ENCODE measurements at places on chromosomes 2 and 18. TPM values are rescaled to one million over a fixed set of nuclear protein-coding genes. Genes with fewer than 3 reads are reported as not detected.

DNA sequence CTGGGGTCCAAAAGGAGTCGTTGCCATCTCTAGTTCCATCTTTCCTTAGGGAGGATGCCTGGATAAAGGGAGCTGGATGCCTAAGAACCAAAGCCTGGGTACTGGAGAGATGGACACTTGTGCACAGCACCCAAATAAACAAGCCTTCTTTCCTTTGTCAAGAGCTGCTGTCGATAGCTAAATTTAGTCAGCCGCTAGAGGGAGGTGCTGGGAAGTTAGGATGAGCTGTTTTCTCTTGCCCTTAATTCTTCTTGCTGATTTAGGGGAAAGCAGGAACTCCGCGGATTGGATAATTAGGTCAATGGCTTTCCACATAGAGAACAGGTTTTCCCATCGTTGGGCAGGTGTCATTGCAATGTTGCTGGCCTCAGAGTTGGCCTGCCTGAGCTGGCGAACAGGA, 30.9 kb upstream of the SERPINB12 start:
- H3K4me3 ChIP-seq = no peak overlapping the region
- no peaks in the 10 kb centered on the region for H3K36me3 ChIP-seq
- DNase-seq = peak; percentile 26
- no peaks in the 10 kb centered on the region for H3K4me1 ChIP-seq
- peaks cover 7% of the 10 kb centered on the region for H3K27me3 ChIP-seq

GRCh38 chr2:119455066-119455718, 23.5 kb downstream of the TMEM37 start:
- H3K27me3 ChIP-seq = peaks cover 7% of the 10 kb centered on the region
- no peaks in the 10 kb centered on the region for H3K36me3 ChIP-seq
- no peaks in the 10 kb centered on the region for H3K4me1 ChIP-seq
- H3K27ac ChIP-seq = no peak overlapping the region
- no peak overlapping the region for H3K4me3 ChIP-seq

GRCh38 chr18:45373286-45373880, 241.9 kb upstream of the SLC14A2 start:
- peaks cover 5% of the 10 kb centered on the region for H3K4me1 ChIP-seq
- no peak for DNase-seq
- H3K36me3 ChIP-seq = no peaks in the 10 kb centered on the region
- H3K27me3 ChIP-seq = no peaks in the 10 kb centered on the region
- no peak overlapping the region for H3K27ac ChIP-seq
- no peak overlapping the region for H3K4me3 ChIP-seq

Gene TYMS
- total RNA-seq = 38.7 TPM

- H3K27me3 ChIP-seq = no peaks in the 10 kb centered on the region
- DNase-seq = no peak
- H3K4me3 ChIP-seq = no peak overlapping the region
- H3K4me1 ChIP-seq = no peaks in the 10 kb centered on the region
Observed at GRCh38 chr2:146262606-146263005, 1582.2 kb upstream of the ACVR2A start.

GRCh38 chr18:44033144-44033701, 647.5 kb upstream of the SETBP1 start:
- H3K27me3 ChIP-seq = no peaks in the 10 kb centered on the region
- H3K4me3 ChIP-seq = no peak overlapping the region
- H3K4me1 ChIP-seq = no peaks in the 10 kb centered on the region
- DNase-seq = peak; percentile 11

DNA sequence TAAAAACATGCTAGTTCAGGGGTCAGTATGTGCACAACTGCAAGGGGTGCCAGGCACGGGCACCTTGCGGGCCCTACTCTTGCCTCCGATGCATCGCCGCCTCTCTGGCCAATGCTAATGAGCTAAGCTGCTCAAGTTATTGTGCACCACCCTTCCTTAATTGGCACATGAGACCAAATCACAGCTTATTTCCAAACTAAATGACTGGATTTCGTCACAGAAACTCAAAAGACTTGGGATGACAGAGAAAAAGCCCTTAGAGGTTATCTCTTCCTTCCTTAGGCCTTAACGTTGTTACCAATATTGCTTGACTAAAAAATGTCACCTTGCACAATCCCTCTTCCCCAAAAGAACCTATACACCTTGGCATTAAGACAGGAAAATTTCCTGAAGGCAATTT, 7.7 kb downstream of the RNF149 start:
- DNase-seq = no peak
- H3K4me3 ChIP-seq = no peak overlapping the region
- peaks cover 14% of the 10 kb centered on the region for H3K4me1 ChIP-seq

- no peaks in the 10 kb centered on the region for H3K36me3 ChIP-seq
- DNase-seq = peak; percentile 46
- H3K4me3 ChIP-seq = no peak overlapping the region
- H3K4me1 ChIP-seq = no peaks in the 10 kb centered on the region
- no peak overlapping the region for H3K27ac ChIP-seq
- no peaks in the 10 kb centered on the region for H3K27me3 ChIP-seq
Observed at GRCh38 chr2:61450144-61450543, 20.7 kb downstream of the USP34 start.

- no peak overlapping the region for H3K27ac ChIP-seq
- peak; percentile 59 for DNase-seq
- peaks cover 40% of the 10 kb centered on the region for H3K4me1 ChIP-seq
- H3K4me3 ChIP-seq = no peak overlapping the region
- H3K27me3 ChIP-seq = no peaks in the 10 kb centered on the region
Observed at GRCh38 chr2:47223980-47224379, 68.9 kb upstream of the STPG4 start.

Gene PRADC1
- total RNA-seq = 16.7 TPM

DNA sequence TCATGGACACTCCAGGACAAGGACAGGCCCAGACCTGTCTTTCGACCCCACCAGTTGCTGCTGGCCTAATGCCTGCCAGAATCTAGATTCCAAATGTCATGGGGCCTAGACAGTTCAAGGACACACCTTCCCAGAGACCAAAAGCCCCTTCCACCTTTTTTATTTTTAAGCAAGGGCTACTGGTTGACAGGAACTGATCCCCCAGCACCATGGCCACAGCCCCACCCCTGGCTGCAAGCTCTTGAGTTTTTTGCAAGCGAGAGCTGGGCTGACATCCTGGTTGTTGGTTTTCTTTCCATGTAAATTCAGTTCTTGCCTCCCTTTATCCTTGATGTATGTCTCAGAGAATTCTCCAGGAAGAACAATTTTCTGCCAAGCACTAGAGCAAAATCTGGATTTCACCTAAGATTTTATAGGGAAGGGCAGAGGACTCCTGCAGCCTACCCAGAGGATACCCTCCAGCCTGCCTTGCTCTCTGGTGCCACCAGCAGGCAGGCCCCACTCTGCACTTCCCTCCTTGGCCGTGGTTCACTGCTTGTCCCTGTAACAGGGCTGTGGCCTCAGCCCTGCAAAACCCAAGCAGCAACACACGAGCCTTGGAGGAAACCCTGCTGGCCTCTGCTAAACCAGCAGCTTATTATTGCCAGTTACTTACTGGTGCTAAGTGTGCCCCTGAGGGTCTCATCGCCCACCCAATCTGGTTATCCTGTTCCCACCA, 97.7 kb downstream of the TWIST2 start:
- no peaks in the 10 kb centered on the region for H3K27me3 ChIP-seq
- H3K36me3 ChIP-seq = no peaks in the 10 kb centered on the region
- H3K4me1 ChIP-seq = peaks cover 38% of the 10 kb centered on the region
- peak; percentile 22 for DNase-seq
- no peak overlapping the region for H3K4me3 ChIP-seq
- no peak overlapping the region for H3K27ac ChIP-seq

DNA sequence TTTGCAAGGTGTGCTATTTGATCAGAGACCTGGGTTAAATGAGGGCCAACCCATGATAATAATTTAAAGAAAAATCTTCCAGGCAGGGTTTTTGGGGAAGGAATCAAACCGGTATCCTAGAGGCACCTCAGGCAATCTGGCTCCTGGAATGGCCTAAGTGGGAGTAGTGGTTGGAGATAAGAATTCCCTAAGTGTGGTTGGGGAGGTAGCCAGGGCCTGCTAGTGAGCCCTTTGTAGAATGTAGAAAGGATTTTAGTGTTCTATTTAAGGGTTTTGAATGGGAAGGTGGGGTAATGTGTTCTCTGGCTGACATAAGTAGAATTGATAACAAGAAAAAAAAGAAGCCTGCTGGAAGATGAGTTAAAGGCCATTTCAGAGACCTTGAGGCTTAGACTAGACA, 422.2 kb downstream of the XIRP2 start:
- no peaks in the 10 kb centered on the region for H3K4me1 ChIP-seq
- H3K4me3 ChIP-seq = no peak overlapping the region
- H3K27me3 ChIP-seq = no peaks in the 10 kb centered on the region
- no peak overlapping the region for H3K27ac ChIP-seq
- H3K36me3 ChIP-seq = no peaks in the 10 kb centered on the region

- no peak overlapping the region for H3K4me3 ChIP-seq
- peak; percentile 20 for DNase-seq
- H3K27ac ChIP-seq = no peak overlapping the region
- H3K4me1 ChIP-seq = no peaks in the 10 kb centered on the region
Observed at GRCh38 chr2:221969087-221969829, 329.5 kb downstream of the PAX3 start.

Gene ESPNL
- 0.07 TPM for total RNA-seq

Gene FAP
- 1.3 TPM for total RNA-seq

DNA sequence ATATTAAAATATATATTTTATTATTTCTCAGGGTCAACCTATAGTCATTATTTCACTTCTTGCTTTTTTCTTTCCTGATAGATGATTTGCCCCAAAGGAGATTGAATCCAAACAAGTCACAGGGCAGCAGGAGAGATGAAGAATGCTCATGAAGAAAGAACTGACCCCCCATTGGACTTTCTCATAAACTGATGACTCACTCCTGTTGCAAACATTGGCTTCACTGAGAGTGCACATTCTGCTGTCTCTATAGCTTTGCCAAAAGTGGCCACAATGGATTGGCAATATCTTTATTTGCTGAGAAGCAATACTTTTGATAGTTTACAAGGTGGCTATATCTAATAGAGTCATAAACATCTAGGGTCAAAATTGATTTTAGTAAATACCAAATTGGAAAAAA, 55.9 kb upstream of the ZNF385B start:
- no peaks in the 10 kb centered on the region for H3K27me3 ChIP-seq
- no peaks in the 10 kb centered on the region for H3K4me1 ChIP-seq
- DNase-seq = peak; percentile 71
- H3K27ac ChIP-seq = no peak overlapping the region

Gene NAT8
- total RNA-seq = not detected
